ENCODE measurements at places on chromosomes 1 and 21. TPM values are rescaled to one million over a fixed set of nuclear protein-coding genes. Genes with fewer than 3 reads are reported as not detected.

DNA sequence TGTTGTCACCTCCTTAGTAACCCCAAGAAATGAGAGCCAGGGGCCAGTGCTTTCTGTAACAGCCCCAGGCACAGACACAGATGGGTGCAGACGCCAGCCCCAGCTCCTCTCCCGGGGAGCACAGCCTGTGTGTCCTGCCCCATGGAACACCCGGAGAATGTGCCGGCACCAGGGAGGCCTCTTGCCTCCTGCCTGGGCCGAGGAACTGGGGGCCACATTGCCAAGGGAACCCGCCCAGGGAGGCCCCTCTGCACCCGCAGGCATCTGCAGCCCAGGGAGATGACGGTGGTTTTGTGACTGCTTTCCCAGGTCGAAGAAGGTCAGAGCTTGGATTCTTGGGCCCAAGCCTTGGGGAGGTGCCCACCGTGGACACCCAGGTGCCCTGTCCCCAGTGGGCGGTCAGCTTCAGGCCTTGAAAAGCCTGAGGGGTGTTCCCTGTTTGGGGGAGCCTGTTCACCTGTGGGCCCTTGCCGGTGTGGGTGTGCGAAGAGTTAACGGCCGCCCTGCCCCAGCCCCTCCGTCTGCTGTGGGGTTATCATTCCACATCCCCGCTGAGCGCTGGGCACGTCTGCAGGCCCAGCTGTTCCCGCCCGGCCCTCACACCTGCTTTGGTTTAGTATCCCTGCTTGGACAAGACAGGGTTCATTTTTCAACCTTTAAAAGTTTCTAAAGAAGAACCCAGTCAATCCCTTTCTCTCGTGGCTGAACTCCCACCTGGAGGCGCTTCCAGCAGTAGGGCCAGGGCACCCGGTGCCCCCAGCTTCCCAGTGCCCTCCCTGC, 62.5 kb downstream of the MORN1 start:
- no peak for DNase-seq

DNA sequence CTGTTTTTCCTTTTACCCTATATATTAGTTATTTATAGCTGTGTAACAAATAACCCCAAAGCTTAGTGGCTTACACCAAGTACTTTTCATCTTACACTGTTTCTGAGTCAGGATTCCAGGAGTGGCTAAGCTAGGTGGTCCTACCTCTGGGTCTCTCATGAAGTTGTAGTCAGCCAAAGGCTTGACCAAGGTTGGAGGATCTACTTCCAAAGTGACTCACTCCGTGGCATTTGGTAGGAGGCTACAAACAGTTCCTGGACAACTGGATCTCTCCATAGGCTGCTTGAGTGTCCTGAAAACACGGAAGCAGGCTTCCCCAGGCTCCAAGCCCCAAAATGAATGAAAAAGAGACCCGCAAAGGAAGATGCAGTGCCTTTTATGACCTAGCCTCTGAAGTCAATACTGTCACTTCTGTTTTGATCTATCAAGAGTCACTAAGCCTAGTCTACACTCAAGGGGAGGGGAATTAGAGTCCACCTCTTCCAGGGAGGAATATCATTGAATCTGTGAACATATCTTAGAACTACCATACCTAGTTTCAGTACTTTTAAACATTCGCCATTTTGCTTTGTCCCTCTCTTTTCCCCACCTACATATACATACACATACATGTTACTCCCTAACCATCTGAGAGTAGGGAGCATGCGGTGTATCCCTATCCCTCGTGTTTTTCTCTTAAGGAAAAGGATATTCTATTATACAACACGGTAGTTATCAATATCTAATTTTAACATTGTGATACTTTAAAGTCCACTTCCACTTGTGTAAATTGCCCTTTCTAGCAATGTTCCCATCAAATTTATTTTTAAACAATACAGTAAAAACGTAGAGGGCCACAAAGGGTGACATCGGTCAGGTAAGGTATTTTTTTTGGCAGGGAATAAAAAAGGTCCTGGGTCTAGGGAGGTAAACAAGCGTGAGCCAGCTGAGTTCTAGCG, 67.2 kb downstream of the SLC35A3 start:
- DNase-seq, result peak; percentile 39

The SPRR2F gene
- polyA plus RNA-seq, result not detected

The UBASH3A gene
- polyA plus RNA-seq, result 58.0 TPM
